Chondrocyte (in vitro differentiated cells): ENCODE measurements at places on chromosomes 3 and 15. TPM values are rescaled to one million over a fixed set of nuclear protein-coding genes. Genes with fewer than 3 reads are reported as not detected.

Gene THPO
- total RNA-seq: not detected in 3 replicates

GRCh38 chr3:39990532-39990931, 181.1 kb downstream of the MYRIP start:
- DNase-seq: no peak
- H3K27me3 ChIP-seq: no peaks in the 10 kb centered on the region
- no peak overlapping the region for H3K27ac ChIP-seq
- H3K36me3 ChIP-seq: peaks cover 3% of the 10 kb centered on the region
- no peak overlapping the region for H3K4me3 ChIP-seq

DNA sequence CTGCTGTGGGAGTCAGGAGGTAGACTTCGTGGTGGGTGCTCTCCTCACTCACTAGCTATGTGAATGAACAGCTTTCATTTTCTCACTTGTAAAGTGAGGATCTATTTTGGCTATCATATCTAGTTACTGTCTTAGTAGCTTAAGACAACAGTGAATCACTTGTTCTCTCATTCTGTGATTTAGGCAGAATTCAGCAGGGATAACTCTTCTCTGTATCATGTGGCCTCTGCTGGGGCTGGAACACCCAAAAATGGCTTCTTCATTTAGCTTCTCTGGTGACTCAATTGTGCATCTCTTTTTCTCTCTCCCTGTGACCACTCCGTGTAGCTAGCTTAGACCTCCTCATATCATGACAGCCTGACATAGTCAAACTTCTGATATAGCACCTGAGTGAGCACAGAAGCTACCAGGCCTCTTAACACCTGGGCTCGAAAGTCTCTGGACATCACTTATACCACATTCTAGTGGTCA, 68.4 kb downstream of the BFSP2 start:
- H3K4me3 ChIP-seq: no peak overlapping the region
- no peak overlapping the region for H3K27ac ChIP-seq
- no peak for DNase-seq
- no peaks in the 10 kb centered on the region for H3K27me3 ChIP-seq
- H3K36me3 ChIP-seq: no peaks in the 10 kb centered on the region

Gene IL17RB
- 0.22 to 0.36 TPM (median 0.31 TPM) in 3 replicates for total RNA-seq

GRCh38 chr15:87269566-87269965, 987.0 kb downstream of the NTRK3 start:
- H3K27ac ChIP-seq: no peak overlapping the region
- H3K4me3 ChIP-seq: no peak overlapping the region
- no peaks in the 10 kb centered on the region for H3K36me3 ChIP-seq
- H3K4me1 ChIP-seq: no peaks in the 10 kb centered on the region
- no peaks in the 10 kb centered on the region for H3K27me3 ChIP-seq

- H3K4me3 ChIP-seq: peak within 1 kb of the TSS; percentile 66
- peaks cover 51% of the 10 kb centered on the region for H3K27me3 ChIP-seq
- H3K27ac ChIP-seq: no peak within 1 kb of the TSS
- H3K36me3 ChIP-seq: no peaks in the 10 kb centered on the region
- peak; percentile 94 for DNase-seq
Measured at GRCh38 chr3:133038089-133038730, at the start of gene TMEM108. TMEM108 (plus strand) TSS chr3:133038391.

GRCh38 chr15:90082140-90082715, 20.0 kb downstream of the IDH2 start:
- no peaks in the 10 kb centered on the region for H3K27me3 ChIP-seq
- DNase-seq: no peak
- H3K4me1 ChIP-seq: peaks cover 5% of the 10 kb centered on the region
- H3K27ac ChIP-seq: no peak overlapping the region
- no peak overlapping the region for H3K4me3 ChIP-seq
- peaks cover 17% of the 10 kb centered on the region for H3K36me3 ChIP-seq

Gene ASB14
- not detected in 3 replicates for total RNA-seq

Gene IRAK2
- total RNA-seq: 0.63 to 1.6 TPM (median 1.6 TPM) in 3 replicates

- no peaks in the 10 kb centered on the region for H3K4me1 ChIP-seq
- no peak overlapping the region for H3K27ac ChIP-seq
- H3K36me3 ChIP-seq: no peaks in the 10 kb centered on the region
- H3K27me3 ChIP-seq: no peaks in the 10 kb centered on the region
- no peak overlapping the region for H3K4me3 ChIP-seq
- DNase-seq: no peak
Measured at GRCh38 chr15:93942269-93942694, 289.1 kb upstream of the MCTP2 start.

DNA sequence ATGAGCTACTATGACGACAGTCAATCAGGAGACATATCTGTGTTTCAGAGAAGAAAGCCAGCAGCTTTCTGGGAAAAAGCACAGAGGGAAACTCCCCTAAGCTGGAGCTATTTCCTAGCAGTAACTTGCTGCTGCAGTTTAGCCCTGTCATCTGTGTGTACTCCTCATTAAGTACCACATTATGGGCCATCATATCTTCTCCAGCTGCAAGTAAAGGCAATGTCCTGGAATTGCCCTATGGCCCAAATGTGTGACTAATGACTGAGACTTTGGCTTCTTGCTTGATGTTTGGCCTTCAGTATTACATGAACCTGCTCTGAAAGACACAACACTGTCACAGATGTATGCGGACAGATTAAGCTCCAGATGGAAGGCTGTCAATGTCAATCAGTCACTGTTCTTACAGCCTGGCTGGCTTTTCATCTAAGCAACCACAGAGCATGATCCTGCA, 190.8 kb downstream of the FHIT start:
- no peaks in the 10 kb centered on the region for H3K27me3 ChIP-seq
- H3K4me1 ChIP-seq: peaks cover 2% of the 10 kb centered on the region
- DNase-seq: no peak
- no peak overlapping the region for H3K4me3 ChIP-seq
- no peaks in the 10 kb centered on the region for H3K36me3 ChIP-seq

- no peak overlapping the region for H3K27ac ChIP-seq
- DNase-seq: no peak
- no peaks in the 10 kb centered on the region for H3K36me3 ChIP-seq
- peaks cover 22% of the 10 kb centered on the region for H3K27me3 ChIP-seq
- no peak overlapping the region for H3K4me3 ChIP-seq
Measured at GRCh38 chr15:91289324-91289723, 189.3 kb downstream of the SV2B start.

GRCh38 chr15:80992006-80992405, 2.4 kb upstream of the MESD start:
- no peak for DNase-seq
- no peak overlapping the region for H3K27ac ChIP-seq
- peaks cover 32% of the 10 kb centered on the region for H3K4me1 ChIP-seq
- no peaks in the 10 kb centered on the region for H3K27me3 ChIP-seq
- H3K4me3 ChIP-seq: no peak overlapping the region
- no peaks in the 10 kb centered on the region for H3K36me3 ChIP-seq

DNA sequence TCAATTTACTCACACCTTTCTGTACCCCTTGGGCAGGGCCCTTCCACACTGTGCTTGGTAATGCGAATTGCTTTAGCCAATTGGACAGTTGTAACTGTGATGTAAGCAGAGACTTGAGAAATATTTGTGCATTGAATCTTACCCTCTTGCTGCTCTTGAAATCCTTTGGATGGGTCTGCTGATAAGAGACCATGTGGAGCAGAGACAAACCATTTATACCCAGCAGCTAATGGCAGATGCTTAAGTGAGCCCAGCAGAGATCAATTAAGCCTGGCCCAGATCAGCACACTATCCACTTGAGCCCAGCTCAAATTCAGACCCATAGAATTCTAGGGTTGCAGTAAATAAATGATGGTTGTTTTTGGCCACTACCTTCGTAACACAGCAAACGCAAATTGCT, 19.3 kb downstream of the MUC13 start:
- no peaks in the 10 kb centered on the region for H3K4me1 ChIP-seq
- H3K27ac ChIP-seq: no peak overlapping the region
- DNase-seq: no peak
- no peaks in the 10 kb centered on the region for H3K36me3 ChIP-seq
- H3K4me3 ChIP-seq: no peak overlapping the region

- H3K36me3 ChIP-seq: no peaks in the 10 kb centered on the region
- H3K4me1 ChIP-seq: peaks cover 39% of the 10 kb centered on the region
- H3K4me3 ChIP-seq: no peak overlapping the region
Measured at GRCh38 chr3:27673701-27674100, 48.4 kb downstream of the EOMES start.

DNA sequence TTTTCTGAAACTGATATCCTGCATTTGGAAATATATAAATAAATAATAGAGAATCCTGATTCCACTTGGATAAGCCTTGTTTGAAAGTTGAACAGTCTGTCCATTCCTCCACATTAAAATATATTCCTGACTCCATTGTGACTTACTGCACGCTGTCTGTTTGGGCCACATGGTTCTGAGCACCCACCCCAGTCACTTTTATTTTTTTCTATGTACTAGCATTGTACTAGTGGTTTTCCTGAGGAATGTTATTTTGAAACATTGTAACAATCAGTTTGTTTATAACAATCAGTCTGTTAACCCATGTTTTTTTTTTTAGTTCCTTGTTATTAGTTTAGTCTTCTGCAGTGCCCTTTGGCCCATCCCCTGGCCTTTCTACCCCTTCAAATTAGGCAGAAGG, 87.4 kb upstream of the CCNL1 start:
- no peak for DNase-seq
- no peaks in the 10 kb centered on the region for H3K27me3 ChIP-seq
- no peak overlapping the region for H3K27ac ChIP-seq
- no peaks in the 10 kb centered on the region for H3K36me3 ChIP-seq
